ENCODE measurements at places on chromosomes 7 and 10.

DNA sequence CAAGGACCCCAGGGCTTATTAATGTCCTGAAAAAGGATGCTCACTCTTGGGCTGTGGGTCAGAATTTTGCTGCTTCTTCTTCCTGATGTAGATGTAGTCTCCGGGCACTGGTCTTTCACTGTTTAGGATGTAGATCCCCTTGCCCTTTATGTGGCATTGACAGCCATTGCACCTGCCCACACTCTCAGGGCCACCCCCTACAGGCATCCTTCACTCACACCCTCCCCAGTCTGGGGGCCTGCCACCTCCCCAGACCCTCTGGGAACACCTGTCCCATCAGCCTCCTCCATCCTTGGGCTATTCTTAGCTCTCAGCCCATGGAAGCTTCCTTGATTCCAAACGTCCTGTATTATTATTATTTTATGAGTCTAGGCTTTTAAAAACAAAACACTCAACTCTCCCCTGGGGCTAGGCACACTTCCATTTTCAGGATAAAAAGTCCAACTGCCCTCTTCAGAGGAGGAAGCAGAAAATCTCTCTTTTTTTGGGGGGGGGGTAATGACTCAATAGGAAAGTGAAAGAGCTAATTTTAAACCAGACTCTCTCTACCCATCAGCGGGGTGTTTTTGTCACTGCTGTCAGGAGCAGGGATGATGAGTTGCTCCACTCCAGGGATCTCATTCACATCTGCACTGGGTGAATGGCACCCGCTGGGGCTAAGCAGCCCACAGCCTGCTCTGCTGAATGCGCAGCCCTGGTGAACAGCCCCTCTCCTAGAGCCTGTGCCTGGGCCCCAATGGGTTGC is 11.5 kb upstream of the KLRG2 start:
- DNase-seq: no peak

- DNase-seq: no peak
Measured at GRCh38 chr10:93980486-93980885, 13.2 kb upstream of the PLCE1 start.

DNA sequence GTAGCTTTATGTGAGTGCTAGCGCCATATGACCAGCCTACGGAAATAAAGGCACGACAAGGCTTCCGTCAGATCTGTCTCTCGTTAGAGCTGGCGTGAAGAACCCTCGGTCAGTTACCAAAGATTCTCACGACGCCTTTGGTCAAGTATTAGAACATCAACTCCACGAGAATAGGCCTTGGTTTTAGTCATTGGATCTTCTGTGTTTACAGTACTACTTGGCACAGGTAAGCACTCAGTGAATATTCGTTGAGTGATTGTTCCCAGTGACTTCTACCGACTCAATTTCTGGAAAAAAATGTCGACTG is 316 bp downstream of the RBM48 start:
- DNase-seq: no peak

DNA sequence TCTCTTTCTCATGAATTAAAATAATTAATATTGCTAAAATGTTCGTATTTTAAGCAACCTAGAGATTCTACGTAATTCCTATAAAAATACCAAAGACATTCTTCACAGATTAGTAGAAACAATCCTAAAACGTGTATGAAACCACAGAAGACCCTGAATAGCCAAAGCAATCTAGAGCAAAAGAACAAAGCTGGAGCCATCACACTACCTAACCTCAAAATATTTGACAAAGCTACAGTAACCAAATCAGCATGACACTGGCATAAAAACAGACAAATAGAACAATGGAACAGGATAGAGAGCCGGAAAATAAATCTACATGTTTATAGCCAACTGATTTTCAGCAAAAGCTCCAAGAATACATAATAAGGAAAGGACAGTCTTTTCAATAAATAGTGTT is 105.5 kb upstream of the PTN start:
- DNase-seq: no peak

DNA sequence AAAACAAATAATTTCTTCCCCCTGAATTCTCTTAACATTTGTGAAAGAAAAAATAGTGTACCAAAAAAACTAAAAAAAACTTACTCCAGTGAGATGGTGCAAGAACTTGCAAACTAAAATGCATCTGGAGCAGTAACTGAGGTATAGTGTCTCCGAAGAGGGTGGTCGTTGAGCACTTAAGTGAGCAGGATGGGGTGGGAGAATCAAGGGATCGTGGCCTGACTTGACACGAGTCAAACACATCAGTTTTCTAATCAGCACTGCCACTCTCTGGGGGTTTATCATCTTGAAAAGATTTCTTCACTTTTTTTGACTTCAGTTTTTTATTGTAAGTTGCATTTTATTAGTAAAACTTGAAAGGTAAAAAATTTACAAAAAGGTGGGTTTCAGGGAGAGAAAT is 2.5 kb downstream of the ZNF273 start:
- DNase-seq: no peak

GRCh38 chr7:84194484-84195271 is at the start of gene SEMA3A:
SEMA3A (minus strand) TSS chr7:84194789; CDS start chr7:84194586, 203 bp downstream.
- DNase-seq: no peak

GRCh38 chr10:98908868-98909267 is 326.8 kb downstream of the HPSE2 start:
- DNase-seq: no peak

- no peak for DNase-seq
Measured at GRCh38 chr7:73865738-73866445, 4.9 kb downstream of the TMEM270 start.

- DNase-seq: no peak
Measured at GRCh38 chr7:40720416-40720815, 585.6 kb downstream of the SUGCT start.

DNA sequence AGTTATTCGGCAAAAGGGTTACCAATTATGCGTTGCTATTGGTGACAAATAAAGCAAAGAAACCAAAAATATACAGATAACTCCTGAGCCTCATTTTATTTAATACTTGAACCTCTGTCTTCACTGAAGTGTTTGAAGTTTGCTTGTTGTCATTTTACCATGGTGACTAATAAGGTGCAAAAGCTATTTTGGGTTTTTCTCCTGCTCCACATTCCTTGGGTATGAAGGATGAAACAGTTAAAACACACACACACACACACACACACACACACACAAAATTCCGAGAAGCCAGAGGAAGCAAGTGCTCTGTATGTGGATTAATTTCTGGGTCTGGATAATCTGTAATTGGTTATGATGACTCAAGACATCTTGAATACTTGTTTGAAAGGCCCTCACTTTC is 246.5 kb downstream of the COBL start:
- DNase-seq: no peak
